ENCODE measurements at places on chromosomes 11 and 22. TPM values are rescaled to one million over a fixed set of nuclear protein-coding genes. Genes with fewer than 3 reads are reported as not detected.

The RAG2 gene
- total RNA-seq: not detected

The OR8G5 gene
- not detected for total RNA-seq

The SEPTIN5 gene
- 7.8 TPM for total RNA-seq

The SCO2 gene
- total RNA-seq: not detected

The ROBO4 gene
- not detected for total RNA-seq

The TRIM64 gene
- not detected for total RNA-seq

The MAPK11 gene
- total RNA-seq: 1.5 TPM

The ADSL gene
- total RNA-seq: 180 TPM

The BDNF gene
- 5.4 TPM for total RNA-seq

All from H1 (cell line).